ENCODE measurements at places on chromosomes 11 and 22. TPM values are rescaled to one million over a fixed set of nuclear protein-coding genes. Genes with fewer than 3 reads are reported as not detected.

DNA sequence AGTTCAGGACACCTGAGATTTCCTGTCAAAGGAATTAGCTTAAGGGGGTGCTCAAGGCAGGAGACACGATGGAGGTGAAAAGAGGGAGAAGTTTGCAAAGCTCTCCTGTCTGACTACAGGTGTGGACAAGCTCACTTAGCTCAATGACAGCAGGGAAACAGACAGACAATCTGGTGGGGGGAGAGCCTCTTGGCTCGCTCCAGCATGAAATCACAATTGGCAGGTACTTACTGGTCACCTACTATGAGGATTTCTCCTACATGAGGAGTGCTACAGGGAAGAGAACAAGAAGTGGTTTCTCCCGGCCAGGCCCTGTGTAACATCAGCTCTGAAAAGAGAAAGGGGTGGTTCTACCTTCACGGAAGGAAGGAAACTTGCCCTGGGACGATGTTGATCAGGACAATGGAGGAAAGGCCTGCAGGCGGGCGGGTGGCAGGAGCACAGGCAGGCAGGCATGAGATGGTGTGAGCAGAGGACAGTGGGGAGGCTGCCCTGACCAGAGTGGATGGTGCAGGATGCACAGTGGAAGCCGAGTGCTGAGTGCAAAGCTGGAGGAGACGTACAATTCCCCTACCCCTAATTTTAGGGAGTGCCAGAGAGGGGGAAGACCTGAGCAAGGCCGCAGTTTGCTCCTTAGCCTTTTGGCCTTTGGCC lies 57.9 kb upstream of the CRTAM start:
- DNase-seq, result no peak

DNA sequence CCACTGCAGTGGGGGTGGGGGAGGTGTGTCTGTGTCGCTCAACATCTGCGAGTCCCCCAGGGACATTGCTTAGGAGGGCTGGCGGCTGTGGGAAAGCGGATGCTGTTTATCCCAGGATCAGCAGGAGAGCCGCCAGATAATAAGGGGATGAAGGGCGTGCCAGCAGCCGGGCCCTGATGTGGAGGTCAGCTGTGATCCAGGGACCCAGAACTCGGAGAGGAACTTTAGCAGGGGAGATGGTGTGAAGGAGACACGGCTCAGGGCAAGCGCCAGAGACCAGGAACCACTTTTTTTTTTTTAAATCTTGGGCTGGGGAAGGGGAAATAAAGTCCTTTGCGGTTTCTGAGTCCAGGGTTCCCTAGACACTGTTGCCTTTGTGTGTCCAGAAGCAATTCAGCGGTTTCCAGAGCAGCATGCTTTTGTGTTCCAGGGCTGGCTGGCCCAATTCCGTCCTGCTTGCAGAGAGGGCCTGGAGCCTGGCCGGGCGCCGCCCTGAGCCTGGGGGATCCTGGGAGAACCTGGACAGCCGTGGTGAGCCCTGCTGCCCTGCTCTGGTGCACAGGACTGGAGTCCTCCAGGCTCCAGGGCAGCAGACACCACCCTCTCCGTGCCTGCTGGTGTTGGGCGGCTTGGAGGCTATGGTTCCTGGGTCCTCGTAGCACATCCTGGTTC lies at the start of gene GRAMD4:
Gene GRAMD4, plus strand, starts transcription at position 557 of the 672 bp plus-strand sequence. CDS start 6,414 bp downstream, outside the sequence.
- no peak for DNase-seq

DNA sequence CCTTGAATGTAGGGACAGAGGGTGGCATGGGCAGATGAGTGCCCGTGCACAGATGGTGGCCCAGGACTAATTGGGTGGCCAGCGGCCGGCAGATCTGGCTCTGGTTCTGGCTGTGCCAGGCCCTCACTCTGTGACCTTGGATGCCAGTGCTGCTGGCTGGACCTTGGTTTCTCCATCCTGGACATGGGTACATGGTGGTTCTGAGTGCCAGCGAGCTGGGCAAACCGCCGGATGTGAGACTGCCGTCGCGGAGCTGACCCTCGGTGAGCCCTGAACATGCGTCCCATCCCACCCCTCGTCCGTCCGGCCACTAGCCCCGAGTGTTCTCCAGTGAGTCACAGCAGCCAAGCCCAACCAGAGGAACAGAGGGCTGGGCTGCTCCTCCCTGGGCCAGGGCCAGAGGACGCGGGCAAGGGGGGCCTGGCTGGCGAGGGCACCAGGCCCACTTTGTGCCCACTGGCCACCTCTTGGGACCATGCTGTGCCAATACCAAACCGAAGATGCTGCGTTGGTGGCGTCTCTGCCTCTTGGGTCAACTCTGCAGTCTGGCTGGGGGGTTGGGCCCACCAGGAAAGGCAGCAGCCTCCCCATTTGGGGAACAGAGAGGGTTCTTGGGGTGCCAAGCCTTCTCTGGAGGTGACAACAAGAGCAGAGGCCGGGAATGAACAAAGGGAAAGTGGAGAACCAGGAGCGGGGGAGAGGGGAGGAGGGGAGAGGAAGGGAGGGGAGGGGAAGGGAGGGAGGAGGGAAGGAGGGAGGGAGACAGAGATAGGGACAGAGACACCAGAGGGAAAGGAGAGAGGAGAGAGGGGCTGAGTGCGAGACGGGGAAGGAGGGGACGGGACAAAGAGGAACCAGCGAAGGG lies 10.7 kb downstream of the LSP1 start:
- no peak for DNase-seq

GRCh38 chr11:129785383-129786111 lies 30.1 kb upstream of the TMEM45B start:
- no peak for DNase-seq

GRCh38 chr11:43987384-43988039 lies 45.1 kb downstream of the C11orf96 start:
- DNase-seq, result no peak

DNA sequence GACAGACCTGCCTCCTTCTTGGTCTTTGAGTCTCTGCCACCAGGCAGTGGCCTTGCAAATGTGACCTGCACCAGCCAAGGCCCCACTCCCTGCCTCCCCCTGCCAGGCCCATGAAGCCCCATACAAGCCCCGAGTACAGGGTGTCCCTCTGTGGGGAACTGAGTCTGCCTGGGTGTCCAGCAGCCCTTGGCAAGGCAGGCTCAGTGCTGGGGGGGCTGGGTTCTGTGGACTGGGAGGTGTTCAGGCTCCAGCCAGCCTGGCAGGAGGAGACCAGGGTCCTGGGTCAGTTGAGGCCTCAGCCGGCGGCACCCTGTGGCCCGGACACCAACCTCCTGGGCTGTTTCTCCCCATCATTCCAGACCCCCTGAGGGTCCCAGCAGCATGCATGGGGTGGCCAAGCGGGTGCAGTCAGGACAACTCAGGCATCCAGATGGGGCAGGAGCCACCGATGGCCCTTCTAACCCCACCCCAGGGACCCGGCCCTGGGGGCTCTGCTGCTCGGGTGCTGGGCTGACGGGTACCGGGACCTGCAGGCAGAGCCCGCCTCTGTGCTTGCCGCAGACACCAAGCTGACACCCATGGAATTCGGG lies 5.7 kb downstream of the MUC5AC start:
- DNase-seq, result no peak

GRCh38 chr22:41447435-41448188 lies 1.0 kb upstream of the TOB2 start:
- DNase-seq, result peak; percentile 54

Gene LRRC32
- polyA plus RNA-seq, result not detected

Gene KRTAP5-7
- polyA plus RNA-seq, result not detected

GRCh38 chr11:79570104-79570503 lies 129.3 kb upstream of the TENM4 start:
- DNase-seq, result no peak

GRCh38 chr11:1791912-1792311 lies 28.2 kb upstream of the CTSD start:
- no peak for DNase-seq

DNA sequence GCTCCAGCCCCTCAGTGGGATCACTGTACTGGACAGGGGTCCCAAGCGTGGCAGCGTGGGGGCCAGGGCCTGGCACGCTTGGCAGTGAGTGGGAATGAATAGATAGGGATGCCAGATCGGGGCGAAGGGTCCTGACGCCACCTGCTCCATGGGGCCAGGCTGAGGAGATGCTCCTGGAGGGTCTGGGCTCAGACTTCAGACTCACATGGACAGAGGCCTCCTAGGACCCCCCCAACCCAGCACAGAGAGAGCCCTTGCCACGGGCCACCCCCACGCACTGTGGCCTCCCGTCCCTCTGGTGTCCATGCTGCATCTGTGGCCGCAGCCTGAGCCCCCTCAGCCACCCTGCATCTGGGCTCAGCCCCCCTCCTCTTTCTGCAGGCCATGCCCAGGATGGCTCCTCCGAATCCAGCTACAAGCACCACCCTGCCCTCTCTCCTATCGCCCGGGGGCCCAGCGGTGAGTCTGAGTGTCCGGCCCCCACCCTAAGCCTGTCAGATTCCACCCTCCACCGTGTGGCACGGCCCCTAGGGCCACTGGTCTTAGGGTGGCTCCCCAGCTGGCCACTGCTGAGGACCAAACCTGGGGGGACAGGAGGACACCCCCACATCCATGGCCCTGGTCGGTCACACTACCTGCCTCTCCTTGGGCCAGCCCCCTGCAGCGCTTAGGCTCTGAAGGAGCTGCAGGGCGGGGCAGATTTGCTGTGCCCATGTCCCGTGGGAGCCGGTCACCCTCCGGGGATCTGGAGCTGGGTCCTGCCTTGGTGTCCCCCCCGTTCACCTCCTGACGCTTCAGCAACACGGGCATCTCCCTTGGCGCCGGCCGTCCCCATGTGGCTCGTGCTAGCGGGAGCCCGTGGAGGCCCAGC lies 2.7 kb downstream of the MUC5AC start:
- DNase-seq, result no peak

DNA sequence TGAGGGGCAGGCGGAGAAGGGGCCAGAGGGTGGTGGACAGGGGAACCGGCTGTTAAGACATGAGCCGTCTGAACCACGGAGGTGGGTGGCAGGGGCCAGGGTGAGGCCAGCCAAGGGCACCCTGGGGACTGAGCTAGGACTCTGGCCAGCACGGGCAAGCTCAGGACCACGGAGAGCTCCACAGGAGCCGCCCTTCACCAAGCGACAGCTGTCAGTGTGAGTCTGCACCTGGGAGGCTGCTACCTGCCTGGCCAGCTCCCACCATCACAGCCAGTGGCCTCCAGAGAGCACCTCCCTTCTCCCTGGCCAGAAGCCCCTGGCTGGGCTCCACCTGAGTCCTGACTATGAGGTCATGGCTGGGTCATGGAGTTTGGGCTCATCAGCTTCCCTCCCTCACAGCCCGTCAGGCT lies 21.6 kb downstream of the MGAT3 start:
- DNase-seq, result no peak

DNA sequence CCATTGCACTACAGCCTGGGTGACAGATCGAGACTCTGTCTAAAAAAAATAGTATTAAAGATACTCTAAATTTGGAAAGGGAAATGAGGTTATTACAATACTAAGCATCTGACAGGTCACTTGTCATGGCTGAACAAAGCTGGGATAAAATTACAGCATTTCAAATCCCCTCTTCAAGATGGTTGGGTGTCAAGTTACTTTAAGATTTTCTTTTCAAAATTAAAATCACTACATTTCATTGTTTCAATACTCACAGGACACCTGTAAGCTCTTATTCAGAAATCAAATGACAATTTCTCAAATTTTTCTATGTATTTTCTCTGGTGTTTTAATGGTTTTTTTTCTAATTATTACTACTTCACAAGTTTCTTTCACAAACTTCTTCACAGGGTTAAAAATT lies 5.7 kb downstream of the TAF1D start:
- no peak for DNase-seq

Gene C11orf52
- polyA plus RNA-seq, result not detected

Gene ALDH3B1
- polyA plus RNA-seq, result not detected

Gene CNGA4
- not detected for polyA plus RNA-seq

- DNase-seq, result peak; percentile 58
These were observed 5.4 kb upstream of the TXN2 start for GRCh38 chr22:36486619-36487384.

Gene SLC17A6
- polyA plus RNA-seq, result not detected

Gene CSF2RB
- 0.47 TPM for polyA plus RNA-seq

DNA sequence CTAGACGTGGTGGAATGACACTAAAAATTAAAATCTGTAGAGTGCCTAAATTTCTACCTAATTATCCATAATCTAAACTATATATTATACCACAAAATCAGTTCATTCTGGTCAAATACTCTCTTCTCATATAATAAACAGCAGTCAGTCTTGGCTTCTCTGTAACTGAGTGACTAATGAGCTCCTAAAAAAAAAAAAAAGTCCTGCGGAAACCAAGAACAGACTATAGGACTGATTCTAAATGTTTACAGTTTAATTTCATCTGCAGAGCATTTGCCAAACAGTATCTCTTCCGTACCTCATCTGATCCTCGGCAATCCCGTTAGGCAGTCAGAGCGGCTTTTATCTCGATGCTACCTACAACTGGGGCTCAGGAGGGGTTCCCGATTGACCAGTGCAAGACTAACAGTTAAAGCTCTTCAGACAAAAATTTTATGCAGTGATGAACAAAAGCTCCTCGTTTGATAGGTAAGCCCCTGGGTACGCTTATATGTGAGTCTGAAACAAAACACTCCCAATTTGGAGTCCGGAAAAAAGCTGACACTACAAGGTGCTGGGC lies 686 bp downstream of the KIF18A start:
- no peak for DNase-seq

Gene FAM83F
- not detected for polyA plus RNA-seq

Gene SLC25A18
- polyA plus RNA-seq, result not detected

Gene KLHDC7B
- 8.1 TPM for polyA plus RNA-seq

Gene ACRV1
- polyA plus RNA-seq, result not detected

GRCh38 chr22:31958625-31959239 lies 14.4 kb downstream of the YWHAH start:
- no peak for DNase-seq

- no peak for DNase-seq
These were observed 2.2 kb upstream of the C11orf16 start for GRCh38 chr11:8934742-8935488.
